ENCODE measurements at places on chromosomes 6 and 20.

DNA sequence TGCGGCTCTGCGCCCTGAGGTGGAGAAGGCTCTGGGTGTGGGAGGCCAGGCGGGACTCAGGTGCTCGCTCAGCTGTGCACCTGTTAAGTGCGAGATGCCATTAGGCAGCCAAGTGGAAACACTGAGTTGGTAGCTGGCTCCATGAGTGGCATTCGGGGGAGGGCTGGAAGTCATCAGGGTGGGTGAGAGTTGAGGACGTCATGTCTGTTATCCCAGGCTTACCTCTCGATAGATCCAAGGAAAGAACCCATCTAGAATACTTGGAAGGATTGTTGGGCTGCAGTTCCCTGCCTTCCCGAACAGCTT lies 41.3 kb downstream of the TAF8 start:
- no peak for DNase-seq

DNA sequence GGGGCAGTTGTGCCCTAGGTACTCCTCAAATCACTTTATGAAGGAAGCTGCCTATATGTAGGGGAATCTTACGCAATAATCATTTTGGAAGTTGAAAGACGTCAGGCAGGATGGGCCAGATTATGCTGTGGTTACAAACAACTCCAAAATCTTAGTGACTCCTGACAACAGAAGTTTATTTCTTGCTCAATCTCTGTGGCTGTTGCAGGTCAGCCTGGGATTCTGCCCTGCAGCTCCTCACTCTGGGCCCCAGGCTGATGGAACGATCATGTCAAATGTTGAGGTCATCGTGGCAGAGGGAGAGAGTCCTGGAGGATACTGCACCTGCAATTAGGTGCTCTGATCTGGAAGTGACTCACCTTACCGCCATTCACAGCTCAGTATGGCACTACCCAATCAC lies 88.4 kb downstream of the ZDHHC14 start:
- DNase-seq, result no peak

DNA sequence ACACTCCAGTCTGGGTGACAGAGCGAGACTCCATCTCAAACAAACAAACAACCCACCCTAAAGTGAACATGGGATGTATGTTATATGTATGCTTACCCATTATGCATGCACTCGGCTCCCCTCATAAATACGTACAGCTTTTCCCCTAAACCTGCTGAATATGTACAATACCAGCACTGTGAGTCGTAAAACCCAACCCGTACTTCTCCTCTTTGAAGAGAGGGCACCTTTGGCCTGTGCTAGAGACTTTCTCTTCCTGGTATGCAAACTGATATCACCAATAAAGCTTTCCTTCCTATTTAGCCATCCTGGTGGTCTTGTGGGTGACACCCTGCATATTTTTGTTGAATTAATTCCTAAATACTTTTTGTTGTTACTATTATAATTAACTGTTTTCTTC lies 51.3 kb downstream of the VSTM2L start:
- no peak for DNase-seq

DNA sequence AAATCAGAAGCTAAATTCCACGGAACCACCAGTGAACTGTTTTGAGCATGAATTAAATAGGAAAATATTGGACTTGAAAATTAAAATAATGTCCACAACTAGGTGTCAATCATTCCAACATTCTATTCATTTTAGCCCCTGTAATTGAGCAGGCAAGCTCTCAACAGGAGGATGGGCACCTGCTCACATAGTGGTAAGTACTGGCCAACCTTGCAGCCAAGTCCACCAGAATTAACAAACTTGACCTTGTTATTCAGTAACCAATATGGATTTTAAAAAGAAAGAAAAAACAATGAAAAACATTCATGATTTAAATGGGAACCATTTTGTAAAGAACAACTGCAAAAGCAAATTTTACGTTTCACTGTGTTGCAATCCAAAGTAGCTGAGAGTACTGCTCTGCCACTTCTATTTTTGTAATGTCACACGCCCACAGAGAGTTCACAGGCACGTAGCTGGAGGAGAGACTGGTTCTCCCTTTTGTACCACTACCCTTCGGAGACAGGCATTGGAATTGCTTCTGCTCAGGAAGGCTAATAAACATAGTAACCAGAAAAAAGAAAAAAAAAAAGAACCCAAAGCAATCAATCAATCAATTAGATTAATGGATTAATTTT lies 75.2 kb upstream of the F13A1 start:
- no peak for DNase-seq

DNA sequence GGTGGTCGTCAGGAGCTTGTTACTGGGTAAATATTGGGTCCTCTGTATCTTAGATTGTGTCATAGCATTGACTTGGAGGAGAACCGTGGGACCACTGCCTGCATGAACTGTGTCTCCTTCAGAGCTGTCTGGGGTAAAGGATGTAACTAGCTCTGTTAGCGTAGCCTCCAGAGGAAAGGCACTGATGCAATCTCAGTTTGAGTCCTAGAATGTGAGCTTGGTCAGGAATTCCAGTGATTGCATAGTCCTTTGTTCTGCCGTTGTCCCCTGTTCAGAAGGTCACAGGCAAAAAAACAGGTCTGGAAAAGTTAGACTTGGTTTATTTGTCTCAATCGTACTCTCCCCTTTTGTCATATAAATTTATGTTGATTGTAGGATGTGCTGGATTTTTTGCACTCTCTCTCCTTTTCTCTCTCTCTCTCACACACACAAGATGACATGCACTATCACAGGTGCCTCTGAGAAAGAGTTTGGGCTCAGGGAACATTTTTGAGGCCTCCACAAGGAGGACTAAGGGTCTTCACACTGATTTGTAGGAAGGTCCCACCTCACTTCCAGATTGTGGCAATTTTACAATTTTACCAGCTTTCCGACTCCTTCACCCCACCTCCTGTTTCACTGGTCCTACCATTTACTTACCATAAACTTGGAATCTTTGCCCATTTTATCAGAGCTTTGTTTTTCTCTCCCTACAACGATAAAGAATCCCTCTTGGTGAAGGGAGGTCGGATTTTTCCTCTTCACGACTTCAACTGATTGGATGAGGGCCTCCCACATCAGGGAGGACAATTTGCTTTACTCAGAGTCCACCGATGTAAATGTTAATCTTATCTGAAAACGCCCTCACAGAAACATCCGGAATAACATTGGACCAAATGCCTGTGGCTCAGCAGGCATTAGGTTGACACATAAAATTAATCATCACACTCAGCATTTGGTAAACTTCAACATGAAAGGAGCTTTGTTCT lies 7.0 kb upstream of the DACT2 start:
- DNase-seq, result no peak

- no peak for DNase-seq
These were observed 13.1 kb downstream of the CDC5L start for GRCh38 chr6:44400572-44400971.

GRCh38 chr6:106496823-106497222 lies 132.5 kb downstream of the RTN4IP1 start:
- DNase-seq, result no peak

DNA sequence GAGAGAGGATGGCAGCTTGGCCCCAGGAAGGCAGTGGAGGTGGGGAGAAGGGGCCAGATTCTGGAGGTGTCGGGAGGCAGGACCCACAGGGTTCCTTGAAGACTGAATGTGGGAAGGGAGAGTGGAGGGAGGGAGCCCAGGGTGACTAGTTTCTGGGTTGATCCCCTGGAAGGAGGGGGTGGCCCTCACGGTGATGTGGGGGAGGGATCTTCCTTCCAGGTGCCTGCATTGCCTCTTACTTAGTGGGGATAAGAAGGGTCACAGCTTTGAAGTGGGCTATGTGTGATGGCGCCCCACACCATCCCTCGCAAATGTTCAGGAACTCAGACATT lies 26.7 kb downstream of the VSTM2L start:
- no peak for DNase-seq

- no peak for DNase-seq
These were observed 93.6 kb downstream of the KIF16B start for GRCh38 chr20:16479666-16480065.

DNA sequence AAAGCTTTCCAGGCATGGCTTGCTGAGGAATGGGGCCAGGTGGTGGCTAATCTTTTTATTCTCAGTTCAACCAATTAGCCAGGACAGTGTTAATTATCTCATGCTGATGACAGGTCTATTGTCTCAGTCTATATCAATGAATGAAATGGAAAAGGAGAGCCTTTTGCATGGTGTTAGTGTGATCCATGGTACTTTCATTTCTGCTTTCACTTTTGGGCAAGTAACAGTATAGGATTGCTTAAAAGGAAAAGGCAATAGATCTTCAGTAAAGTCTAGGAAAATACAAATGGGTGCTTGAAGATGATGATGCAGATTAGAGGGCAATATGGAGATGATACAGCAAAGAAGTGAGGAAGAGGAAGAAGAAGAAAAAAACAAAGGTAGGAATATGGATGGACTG lies 430.3 kb downstream of the TFAP2A start:
- no peak for DNase-seq

DNA sequence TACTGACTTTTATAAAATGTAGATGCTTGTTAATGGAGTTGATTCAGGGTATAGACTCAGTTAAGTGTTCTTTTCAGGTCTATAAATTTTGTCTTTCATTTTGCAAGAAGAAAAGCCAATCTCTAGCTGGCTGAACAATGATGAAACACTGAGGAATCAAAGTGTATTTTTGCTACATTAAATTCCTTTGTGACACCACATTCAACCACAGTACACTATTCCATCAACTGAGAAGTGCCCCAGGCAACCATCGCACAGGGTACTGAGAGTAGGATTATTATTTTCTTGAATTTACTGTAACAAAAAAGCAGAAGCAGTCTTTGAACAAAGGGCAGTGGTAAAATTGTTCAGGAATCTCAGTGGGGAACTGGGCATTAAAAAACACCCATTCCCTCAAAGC lies 83.6 kb downstream of the PREP start:
- no peak for DNase-seq

GRCh38 chr20:24608926-24609667 lies 139.7 kb downstream of the SYNDIG1 start:
- no peak for DNase-seq

DNA sequence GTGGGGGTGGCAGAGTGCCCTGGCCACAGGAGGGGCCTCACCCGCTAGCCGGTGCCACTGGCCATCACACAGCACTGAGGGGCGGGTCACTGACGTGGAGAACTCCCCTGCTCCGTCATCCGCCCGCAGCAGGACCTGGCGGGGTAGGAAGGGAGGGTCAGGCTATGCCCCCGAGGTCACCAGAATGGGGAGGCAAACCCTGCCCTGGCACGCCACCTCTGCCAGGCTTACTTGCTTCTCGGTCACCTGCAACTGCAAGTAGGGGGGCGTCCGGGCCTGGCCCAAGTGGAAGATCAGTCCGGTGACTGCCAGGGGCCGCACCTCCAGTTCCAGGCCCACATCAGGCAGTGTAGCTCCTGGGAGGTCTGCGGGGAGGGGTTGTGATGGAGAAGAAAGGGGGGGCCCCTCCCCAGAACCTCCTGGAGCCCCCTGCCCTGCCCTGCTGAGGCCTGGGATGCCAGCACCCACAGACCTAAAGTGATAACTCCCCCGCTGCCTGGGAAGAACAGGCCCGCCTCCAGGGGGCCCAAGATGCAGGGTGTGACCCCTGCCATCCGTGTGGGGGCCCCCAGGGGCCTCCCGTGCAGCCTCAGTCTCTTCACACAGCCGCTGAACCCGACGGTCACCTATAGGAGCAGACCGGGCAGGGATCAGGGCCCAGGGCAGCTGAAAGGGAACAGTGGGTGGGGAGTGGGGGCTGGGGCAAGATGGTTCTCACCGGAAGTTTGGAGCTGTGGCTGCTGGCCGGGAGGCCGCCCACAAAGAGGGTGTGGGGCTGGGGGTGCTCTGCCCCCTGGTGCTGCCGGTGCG lies 7.4 kb downstream of the ADRM1 start:
- no peak for DNase-seq

- peak; percentile 99 for DNase-seq
These were observed at the start of gene FYN for GRCh38 chr6:111873178-111874024. TSS of gene FYN (minus strand) at chr6:111873452. CDS start at chr6:111720051, 153,401 bp downstream.

GRCh38 chr6:56916849-56917551 lies 37.9 kb upstream of the BEND6 start:
- no peak for DNase-seq

- DNase-seq, result peak; percentile 51
These were observed 1.1 kb downstream of the DLK2 start for GRCh38 chr6:43454290-43454695.

- DNase-seq, result no peak
These were observed 15.1 kb downstream of the SLC22A3 start for GRCh38 chr6:160363016-160363996.

GRCh38 chr6:71420095-71420692 lies 131.6 kb downstream of the OGFRL1 start:
- DNase-seq, result no peak

- no peak for DNase-seq
These were observed 83.6 kb downstream of the SMOC2 start for GRCh38 chr6:168524571-168525001.

GRCh38 chr6:53044071-53044470 lies 21.1 kb upstream of the FBXO9 start:
- no peak for DNase-seq

DNA sequence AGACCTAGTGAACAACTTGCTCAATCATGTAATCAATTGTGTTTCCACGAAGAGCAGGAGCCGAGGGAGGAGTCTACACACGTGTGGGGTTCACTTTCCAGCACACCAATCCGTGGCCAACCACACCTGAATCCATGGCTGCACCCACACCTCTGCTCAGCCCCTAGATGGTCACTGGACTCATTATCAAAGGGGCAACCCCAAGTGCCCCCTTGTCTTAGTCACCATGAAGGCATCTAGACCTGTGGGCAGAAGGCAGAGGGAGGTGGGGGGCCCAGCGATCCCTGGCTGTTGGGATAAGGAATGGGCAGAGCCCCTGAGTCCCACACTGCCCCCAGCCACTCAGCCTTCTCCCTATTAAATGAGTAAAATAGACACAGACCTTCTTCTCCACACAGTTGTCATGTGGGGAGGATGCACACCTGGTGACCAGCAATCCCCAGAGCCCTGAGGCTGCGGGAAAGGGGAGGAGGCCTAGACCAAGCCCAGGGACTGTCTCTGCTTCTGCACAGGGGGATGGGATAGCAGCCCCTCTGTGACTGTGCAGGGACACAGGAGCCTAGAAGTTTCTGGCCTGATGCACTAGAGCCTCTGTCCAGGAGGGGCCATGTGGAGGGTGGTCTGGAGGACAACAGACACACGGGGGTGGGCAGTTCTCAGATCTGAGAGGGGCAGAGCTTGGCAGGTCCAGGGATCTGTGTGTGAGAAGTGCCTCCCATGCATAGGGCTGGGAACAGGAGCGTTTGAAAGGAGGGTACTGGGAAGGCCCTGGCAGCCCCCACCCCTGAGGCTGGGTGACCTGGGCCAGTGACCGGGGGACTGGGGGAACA lies 1.9 kb upstream of the RAET1L start:
- no peak for DNase-seq

DNA sequence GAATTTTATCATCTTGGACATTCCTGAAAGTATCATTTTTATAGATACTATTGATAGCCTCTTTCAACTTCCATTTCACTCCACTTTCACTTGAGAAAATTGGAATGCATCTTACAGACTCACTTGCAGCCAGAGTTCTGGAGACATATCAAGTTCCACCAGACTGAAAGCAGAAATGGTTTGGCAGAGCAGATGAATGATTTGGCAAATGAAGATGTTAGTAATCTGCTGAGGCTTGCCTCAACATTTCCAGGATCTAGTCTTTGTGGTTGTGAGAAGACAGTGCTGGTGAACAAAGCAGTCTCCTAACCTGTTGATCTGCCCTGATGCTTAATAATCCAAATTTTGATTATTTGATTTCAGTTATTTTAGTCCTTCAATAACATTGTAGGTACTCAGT lies 202.6 kb downstream of the TRDN start:
- no peak for DNase-seq

Data from T-helper 1 cell (primary cell).